ENCODE measurements at places on chromosomes 7 and 10. TPM values are rescaled to one million over a fixed set of nuclear protein-coding genes. Genes with fewer than 3 reads are reported as not detected.

DNA sequence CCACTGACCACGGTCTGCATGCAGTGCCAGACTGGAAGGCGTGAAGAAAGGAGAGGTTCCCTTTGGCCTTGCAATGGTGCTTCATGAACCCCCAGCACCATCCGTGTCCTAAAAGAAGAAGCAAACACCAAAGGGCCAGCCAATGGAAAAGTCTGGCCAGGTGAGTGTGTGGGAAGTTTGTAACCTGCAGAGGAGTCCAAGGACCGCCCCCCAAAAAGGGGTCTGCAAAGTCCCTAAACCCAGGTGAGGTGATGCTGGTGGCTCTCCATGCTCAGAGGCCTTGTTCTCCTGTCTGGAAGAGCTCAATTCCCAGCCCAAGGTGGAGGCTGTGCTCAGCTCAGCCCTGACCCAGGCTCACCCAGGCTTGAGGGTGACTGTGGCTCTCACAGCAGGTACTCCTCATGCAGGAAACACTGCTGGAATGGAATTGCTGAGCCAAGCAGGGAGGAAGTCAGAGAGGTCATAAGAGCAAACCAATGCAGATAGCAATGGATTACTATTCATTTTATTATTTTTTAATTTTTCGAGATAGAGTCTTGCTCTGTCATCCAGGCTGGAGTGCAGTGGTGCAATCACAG is 52.4 kb upstream of the NANOS1 start:
- DNase-seq = no peak

DNA sequence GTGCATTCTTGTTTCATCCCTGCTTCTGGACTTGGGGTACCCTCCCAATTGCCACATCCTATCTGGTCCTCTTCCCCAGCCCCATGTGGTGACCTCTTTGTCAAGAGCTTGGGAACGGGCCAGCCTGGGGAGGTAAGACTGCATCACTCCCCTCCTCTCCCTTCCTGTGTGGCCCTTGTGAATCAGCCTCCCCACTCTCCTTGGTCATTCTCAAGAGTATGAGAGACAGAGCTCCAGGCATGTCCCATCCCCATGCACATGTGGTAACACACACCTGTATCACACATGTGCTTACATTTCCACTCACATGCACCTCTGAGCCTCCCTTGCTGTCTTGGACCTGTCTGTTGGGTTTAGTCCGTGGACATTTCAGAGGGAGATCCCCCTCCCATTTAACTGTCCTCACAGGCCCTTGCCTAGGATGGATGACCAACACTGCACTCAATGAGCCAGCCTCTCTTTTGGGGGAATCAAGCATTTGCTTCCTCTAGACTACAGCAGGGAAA is 2.6 kb downstream of the MRPL43 start:
- DNase-seq = no peak

DNA sequence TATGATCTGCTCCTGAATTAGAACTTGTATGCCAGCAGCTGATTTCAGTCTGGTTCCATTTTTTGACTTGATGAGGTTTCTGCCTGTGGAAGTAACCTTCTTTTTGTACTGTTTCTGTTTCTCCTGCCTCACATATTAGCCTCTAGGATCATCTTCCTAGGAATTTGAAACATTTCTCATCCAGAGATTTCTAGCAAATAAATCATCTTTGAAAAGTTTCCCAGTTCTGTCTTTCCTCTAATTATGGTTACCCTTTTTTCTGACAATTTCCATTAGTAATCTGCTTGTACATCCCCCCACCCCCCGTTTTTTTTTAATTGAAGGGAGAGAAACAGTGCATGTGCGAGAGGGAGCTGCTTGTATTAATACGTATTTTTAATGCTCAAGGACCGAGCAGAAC is 92.2 kb downstream of the NRF1 start:
- DNase-seq = no peak

DNA sequence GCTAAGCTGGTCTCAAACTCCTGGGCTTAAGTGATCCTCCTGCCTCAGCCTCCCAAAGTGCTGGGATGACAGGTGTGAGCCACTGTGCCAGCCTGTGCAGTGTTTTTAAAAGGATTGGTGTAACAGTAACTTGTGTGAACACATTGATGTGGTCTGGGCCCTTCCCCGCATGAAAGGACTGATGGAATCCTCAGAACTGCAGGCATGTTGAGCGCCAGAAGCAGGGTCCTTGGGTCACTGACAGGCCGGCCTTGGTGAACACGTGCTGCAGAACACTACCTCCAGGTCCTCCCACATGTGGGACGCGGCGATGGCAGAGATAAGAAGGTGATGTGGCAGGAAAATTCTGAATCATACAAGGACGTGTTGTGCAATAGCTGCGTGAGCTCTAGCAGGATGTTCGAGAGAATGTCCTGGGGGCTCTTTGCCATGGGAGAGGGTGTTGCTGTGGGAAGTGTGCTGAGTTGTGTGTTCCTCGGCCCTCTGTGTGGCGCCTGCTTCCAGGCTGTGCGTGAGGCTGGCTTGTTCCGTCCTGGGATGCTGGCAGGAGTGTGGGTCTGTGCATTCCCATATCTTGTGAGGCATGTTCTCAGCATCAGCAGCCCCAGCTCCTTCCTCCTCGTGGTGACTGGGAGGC is 68.2 kb downstream of the DNAJB6 start:
- peak; percentile 94 for DNase-seq

DNA sequence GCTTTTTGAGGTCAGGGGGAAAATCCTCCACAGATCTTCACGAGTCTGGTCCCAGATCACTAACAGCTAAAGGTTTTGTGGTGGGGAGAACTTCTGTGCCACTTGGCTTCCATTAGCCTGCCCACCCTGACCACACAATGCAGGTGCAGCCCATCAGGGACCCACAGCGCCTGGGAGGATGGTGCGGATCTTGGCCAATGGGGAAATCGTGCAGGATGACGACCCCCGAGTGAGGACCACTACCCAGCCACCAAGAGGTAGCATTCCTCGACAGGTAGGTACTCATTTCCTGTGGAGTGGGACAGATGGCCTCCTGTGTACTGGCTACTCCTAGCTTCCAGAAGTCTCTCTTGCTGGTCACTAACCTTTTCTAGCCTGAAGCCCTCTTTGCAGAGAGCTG is 1.5 kb downstream of the FAM241B start:
- no peak for DNase-seq

DNA sequence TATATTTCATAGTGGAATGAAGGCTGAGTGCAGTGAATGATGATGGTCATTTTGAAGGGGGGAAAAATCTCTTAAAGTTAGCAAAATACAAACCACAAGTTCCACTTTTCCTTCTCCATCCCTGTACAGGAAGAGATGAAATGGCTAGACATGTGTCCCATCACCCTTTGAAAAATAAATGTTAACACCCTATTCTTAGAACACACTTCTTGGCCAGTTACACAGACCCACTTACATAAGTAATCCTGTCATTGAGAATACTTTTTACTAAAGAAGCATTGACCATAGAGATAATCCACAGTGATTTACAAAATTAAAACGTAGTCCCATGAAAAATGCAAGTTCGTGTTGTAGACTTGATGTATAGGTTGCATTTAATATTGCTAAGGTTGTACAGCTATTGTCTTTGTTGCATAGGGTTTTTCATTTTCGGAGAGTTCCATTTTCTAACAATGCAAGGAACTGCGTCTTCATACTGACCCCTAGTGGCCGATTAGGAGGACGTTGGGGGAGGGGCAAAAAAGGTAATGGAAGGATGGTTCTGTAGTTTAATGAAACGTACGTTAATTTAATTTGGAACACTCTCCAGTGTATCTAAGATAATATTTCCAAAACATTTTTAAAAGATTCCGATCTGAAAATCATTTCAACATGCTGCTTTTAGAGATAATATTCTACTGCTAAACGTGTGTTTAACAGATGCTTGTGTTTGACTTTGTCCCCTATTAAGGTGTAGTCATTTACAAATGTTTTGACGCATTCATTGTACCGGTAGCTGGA is 60.9 kb downstream of the ARMC3 start:
- DNase-seq = peak; percentile 81

DNA sequence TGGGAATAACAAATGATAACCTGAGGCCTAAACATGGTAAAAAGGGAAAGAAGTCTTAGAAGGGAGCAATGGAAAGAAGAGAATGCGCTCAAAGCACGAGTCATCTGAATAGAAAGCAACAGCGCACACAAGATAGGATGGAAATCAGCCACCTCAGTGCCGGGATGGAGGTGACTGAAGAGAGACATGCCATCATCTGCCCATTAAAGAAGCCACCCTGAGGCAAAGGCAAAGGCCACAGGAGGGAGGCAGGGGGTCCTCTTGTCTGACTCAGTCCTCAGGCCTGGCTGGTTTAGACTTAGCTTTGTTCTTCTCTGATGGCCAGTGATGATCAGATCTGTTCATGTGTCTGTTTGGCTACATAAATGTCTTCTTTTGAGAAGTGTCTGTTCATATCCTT is 180.6 kb downstream of the CHCHD3 start:
- no peak for DNase-seq

GRCh38 chr10:22620140-22620857 is 94.1 kb downstream of the PIP4K2A start:
- DNase-seq = peak; percentile 97

DNA sequence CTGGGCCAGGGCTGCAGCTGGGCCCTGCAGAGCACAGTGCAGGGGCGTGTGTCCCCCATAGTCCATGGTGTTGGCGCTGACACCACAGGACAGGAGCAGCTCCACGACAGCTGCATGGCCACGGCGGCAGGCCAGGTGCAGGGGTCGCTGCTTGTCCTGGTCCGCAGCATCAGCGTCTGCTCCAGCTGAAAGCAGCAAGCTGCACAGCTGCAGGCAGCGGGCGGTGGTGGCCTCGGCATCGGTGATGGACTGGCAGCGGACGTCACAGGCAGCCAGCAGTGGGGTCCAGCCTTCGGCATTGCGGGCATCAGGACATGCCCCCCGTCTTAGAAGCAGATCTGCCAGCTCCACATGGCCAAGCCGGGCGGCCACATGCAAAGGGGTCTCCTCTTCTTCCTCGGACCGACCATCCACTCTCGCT is 6.0 kb downstream of the ASB10 start:
- no peak for DNase-seq

- DNase-seq = no peak
These were observed 93.6 kb downstream of the MAD1L1 start for GRCh38 chr7:2139004-2139699.

DNA sequence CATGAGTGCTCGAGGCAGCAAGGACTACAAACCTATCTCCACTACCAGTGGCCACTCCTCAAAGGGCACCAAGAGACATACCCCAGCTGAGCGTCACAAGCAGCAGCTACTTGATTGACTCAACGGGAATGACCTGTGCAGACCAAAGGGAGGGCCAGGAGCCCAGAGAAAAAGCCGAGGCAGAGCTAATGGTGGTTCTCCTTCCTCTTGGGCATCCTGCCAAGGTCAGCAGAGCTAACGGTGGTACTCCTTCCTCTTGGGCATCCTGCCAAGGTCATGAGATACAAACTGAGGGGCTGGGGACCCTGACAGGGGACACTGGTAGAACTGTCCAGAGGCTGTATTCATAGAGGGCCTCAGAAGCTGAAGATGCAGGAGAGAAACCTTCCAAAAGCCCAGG is 60.4 kb downstream of the FAM53B start:
- DNase-seq = no peak

GRCh38 chr10:37053476-37053875 is 71.9 kb upstream of the ANKRD30A start:
- no peak for DNase-seq

DNA sequence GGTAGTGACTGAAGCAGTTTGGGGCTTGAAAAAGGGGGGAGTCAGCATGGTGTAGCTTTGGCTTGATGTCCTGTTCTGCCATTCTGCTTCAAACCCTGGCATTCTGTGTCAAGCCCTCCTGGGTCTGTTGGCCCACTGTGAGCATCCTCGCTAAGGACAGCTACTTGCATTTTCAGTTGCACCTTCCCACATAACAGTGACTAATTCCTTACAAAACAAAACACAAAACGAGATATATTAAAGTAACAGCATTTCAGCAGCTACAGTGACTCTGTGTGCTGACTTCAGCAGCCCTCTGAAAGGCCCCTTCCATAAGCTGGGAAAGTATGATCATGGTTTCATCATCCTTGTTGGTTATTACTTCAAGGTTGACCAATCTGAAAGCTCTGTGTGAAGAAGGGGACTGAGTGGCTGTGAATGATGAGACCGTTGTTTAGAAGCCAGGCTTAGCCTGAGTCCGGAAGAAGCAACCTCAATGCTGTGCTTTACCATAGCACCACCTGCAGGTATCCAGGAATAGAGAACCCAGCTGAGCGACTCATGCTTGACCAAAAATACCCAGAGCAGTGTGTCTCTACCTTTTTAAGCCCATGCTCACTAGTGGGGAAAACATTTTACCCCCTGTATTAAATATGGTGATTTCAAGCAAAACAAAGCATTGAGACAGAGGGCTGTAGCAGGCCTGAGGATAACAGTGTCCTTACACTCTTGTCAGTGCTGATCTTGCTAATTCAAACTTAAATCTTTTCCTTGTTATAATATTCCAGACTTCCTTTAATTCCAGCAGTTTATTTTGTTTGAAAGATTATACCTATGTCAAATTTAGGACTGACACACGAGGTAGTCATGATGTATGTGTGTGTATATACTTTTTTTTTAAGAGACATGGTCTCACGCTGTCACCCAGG is 42.6 kb upstream of the CC2D2B start:
- peak; percentile 76 for DNase-seq

The CHAT gene
- not detected for total RNA-seq

The NODAL gene
- total RNA-seq = not detected

The ASB10 gene
- not detected for total RNA-seq

The SORCS1 gene
- 0.54 TPM for total RNA-seq

The TEX47 gene
- not detected for total RNA-seq
